ENCODE measurements at places on chromosomes 6 and 20. TPM values are rescaled to one million over a fixed set of nuclear protein-coding genes. Genes with fewer than 3 reads are reported as not detected.

NKX2-4 gene
- not detected for total RNA-seq

BHLHE23 gene
- total RNA-seq: not detected

PHF3 gene
- total RNA-seq: 46.2 TPM

MYBL2 gene
- 124 TPM for total RNA-seq

RAB44 gene
- total RNA-seq: not detected

PAX1 gene
- total RNA-seq: not detected

FAM83B gene
- not detected for total RNA-seq

RBM12 gene
- 191 TPM for total RNA-seq

DNA sequence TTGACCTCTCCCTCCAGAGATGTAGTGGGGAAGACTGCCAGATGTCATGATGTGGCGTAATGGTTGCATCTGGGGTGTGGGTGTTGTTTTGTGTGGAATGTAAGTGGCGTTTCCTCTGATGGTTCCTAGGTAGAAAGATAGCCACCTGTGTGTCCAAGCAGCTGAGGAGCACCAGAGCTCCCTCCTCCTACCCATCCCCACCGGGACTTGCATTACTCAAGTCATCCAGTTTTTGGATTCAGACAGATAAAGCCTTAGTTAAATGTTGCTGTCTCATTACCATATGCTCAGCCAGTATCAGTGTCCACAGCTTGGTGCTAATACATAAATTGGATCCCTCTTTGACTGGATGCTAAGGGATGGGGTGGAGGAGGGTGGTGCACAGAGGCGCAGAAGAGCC, 282.3 kb downstream of the TBC1D7 start:
- no peak for DNase-seq

DNA sequence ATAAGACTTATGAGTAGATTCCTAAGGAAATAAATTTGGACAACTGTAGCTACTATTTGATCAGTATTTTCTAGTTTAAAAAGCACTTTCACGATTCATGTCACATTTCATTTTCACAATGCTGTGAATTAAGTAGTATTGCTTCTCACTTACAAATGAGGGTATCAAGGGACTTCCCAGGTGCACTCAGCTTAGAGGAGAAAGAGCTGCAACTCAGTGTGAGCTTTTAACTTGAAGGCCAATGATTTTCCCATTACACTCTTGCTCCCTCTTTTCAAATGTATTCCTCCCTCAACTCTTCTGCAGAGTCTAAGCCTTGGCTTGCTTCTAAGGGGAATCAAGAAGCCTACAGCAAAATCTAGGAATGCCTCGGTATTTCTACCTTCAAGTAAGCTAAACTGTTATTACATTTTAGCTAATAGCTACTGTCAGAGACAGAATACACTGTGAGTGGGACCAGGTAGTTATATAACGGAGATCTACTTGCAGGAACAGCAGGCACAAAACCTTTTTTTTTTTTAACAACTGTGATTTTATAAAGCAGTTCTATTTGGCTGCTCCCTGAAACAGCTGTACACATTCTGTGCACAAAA, 339.0 kb downstream of the SYNE1 start:
- no peak for DNase-seq

GRCh38 chr6:54431466-54431865, 123.2 kb downstream of the TINAG start:
- DNase-seq: no peak

DNA sequence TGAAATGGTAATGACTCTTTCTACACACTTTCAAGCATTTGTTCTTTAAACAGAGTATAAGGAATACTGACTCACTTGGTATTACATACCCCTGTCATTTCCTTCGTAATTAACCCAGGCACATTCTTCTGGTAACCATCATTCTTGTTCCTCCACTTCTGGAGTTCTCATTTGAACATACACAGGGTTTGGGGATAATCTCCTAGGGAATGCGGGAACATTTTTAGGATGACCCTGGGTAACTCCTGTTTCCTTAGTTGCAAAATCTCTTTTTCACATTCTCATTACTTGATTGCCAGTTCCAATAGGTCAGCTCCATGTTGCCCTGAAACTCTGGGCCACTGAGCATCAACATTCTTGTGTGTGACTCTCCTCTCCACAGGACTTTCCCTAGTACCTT, 51.5 kb upstream of the E2F3 start:
- no peak for DNase-seq

GRCh38 chr6:162856885-162857284, 129.1 kb downstream of the PACRG start:
- DNase-seq: peak; percentile 45

DNA sequence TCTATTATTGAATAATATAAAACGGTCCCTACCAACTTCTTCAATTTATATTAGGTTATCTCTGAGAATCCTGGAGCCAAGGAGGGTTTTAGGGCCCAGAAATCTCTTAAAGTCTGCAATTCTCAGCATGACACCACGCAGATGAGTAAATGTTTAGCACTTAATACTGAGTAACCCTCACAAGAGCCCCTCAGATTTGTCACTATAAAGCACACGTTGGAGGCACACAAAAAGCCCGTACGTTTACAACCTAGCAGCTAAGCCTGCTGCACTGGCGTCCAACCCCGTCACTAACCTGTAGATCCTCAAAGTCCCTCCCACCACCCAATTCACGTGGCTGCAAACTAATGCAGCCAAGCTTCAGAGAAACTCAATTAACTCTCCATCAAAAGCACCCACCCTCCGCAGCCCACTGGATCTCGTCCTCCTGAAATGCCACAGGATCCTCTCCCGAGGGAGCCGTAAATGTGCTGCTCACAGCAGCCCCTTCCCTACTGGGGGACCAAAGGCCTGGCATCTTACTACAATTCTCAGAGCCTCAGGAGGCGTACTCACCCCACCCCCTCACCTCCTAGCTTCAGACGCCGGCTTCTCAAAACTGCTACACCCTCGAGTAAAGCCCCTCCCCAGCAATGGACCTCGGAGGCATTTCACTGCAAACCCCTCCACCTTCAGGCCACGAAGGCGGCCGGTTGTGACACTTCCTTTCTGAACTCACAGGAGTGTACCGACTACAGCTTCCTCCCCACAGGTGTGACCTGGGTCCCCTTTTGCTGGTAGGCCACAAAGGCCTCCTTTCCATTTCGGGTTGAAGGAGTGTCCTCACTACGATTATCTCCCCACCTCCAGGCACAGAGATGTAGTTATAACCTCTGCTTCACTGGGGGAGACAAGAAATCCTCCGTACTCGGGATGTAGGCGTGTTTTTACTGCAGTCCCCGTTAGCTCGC, 909 bp downstream of the CPNE1 start:
- peak; percentile 12 for DNase-seq

DNA sequence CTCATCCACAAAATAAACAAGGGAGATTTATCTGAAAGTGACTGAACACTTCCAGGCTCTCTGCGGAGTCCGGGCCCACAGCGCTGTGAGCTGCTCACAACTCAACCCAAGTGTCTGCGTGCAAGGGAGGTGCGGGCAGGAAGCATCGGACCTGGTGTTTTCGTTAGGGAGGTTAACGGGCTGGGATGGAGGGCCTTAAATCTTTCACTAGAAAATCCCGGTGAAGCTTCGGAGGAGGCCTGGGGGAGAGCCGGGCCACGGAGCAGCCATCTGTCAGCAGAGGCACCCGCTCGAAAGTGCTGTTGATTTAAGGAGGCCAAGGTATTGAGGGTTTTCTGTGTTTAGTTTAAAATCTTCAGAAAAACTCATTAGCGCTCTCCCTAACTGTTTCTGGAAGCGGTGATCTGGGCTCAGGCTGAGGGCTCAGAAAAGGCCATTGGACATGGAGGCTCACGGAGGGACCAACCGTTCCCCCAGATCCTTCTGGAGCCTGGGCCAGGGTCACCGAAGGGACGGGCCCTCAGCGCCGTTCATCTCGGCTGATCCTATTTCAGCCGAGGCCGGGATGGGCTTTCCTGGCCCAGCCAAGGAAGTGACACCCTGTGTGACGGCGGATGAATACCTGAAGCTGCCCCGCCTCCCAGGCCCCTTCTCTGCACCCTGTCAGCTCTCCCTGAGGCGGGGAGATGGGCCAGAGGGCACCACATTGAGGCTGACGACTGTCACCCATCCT, 20.7 kb downstream of the GATA5 start:
- DNase-seq: no peak

DNA sequence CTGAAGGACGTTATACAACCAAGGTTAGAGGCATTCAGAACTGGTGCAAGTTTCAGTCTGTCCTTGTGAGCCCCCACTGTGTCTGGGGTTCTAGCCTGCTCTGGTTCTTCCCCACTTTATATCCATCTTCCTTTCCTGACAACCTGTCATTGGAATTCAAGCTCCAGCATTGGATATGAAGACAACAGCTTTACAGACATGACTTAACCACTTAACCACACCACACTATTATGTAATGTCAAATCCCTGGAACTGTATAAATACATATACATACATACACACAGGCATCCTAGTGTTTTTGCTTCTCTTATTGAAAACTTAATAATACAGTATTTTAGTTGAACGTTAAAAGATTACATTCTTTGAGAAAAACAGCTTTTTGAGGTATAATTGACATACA, 217.9 kb upstream of the SGK1 start:
- no peak for DNase-seq

DNA sequence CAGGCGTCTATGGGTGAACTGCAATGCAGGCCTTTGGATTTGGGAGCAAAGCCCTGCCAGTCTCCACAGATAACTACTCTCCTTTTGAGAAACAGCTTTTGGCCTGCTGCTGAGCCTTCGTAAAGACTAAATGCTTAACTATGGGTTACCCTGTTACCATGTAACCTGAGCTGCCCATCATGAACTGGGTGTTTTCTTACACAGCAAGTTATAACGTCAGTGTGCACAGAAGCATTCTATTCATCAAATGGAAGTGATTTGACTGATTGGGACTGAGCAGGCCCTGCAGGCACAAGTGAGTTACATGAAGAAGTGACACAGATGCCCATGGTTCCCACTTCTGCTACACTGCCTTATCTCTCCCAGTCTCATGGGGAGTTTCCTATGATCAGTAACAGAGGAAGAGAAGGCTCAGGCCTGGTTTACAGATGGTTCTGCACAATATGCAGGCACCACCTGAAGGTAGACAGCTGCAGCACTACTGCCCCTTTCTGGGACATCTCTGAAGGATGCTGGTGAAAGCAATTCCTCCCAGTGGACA, 319.1 kb downstream of the CD83 start:
- DNase-seq: no peak

DNA sequence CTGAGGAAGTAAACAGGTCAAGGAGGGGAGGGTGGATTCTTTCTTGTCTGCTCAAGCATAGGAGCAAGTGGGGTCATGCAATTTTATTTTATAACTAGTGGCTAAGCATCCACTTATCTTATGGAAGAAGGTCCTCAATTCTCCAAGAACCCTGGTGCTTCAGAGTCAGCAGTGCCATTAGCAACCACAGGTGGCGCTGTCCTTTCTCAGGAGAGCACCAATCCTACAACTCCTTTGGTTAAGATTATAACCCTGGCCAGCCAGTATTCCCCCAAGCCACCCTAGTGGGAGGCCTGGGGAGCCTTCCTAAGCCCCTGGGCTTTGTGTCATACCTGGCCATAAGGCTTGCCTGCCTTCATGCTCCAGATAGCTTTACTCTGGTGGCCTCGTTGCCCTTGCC, 60.7 kb downstream of the PCSK2 start:
- DNase-seq: no peak

DNA sequence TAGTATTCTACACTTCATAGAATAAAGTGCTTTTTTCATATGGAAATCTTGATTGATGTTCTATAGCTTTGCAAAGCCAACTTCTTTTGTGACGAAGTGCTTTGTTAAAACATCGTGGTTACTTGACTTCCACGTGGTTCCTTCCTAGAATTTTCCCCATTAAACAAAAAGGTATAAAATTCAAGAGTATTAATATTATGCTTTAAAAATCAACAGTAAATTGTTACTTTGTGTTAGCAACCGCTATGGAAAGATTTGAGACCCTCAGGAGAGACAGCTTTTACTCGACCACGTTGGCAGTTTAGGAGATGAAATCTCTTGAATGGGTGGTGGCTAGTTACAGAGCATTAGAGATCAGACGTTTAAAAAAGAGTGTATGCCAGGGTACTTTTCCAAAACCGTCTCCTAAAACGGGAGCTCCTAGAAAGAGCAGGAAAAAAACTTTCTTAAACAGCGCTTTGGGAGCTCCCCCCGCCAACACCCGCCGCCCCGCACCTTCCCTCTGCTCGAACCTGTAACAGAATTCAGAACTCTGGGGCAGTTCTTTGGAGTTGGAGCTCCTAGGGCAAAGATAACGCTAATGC, 920 bp downstream of the GJA1 start:
- DNase-seq: no peak

- DNase-seq: no peak
Measured at GRCh38 chr6:136076496-136076895, 173.6 kb downstream of the MTFR2 start.

DNA sequence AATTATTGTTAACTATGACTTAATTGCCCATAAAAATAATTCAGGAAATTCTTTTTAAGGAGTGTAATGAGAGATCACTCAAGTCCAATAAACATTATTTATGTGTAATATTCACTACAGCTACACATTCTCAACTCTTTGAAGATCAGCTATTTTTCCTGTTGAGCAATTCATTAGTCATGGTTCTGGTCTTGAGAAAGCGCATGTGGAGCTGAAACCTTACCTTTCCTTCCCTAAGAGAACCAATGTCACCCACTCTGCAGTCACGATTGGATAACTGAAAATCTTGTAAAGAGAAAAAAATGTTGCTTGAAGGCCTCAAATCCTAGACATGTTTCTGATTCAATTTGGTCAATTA, 736.9 kb upstream of the MARCKS start:
- no peak for DNase-seq

- no peak for DNase-seq
Measured at GRCh38 chr6:100664274-100665040, 199.7 kb upstream of the SIM1 start.

DNA sequence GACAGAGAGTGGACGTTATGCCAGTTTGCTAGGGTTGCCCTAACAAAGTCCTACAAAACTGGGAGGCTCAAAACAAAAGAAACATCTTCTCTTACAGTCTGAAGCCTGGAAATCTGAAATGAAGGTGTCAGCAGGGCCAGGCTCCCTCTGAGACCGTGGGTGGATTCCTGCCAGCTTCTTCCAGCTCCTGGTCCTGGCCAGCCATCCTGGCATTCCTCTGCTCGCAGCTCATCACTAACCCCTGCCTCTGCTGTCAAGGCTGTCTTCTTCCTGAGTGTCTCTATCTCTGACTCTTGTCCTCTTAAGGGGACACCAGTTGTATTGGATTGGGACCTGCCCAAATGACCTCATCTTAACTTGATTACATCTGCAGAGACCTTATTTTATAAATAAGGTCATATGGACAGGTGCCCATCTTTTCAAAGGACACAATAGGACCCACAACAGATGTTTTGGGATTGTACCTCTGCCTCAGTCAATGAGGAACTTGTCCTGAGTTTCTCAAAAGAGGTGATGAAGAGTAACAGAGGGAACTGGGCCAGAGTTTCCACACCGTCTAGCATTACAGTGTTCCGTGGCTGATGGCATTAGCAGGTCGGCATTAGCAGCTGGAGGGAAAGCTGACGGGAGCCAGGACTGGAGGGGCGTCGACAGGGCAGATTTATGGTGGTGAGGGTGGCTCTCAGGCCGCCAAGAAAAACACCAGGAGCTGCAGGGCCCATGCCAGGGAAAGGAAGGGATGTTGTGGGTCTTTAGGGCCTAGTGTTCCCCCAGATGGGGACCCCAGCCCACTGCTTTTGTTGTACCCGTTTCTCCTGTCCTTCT, 157.3 kb downstream of the TBXT start:
- DNase-seq: no peak

- DNase-seq: peak; percentile 32
Measured at GRCh38 chr20:33812908-33813462, 1.8 kb downstream of the CHMP4B start.

- no peak for DNase-seq
Measured at GRCh38 chr20:7452890-7453289, 487.4 kb downstream of the HAO1 start.
